ENCODE measurements at places on chromosomes 6 and 20. TPM values are rescaled to one million over a fixed set of nuclear protein-coding genes. Genes with fewer than 3 reads are reported as not detected.

The L3MBTL1 gene
- 1.7 TPM for total RNA-seq

The SLC24A3 gene
- under 0.01 TPM for total RNA-seq

The AHI1 gene
- 8.3 TPM for total RNA-seq

The HLA-DQB1 gene
- under 0.01 TPM for total RNA-seq

The MAP7 gene
- total RNA-seq: 0.51 TPM

The NMBR gene
- total RNA-seq: not detected

The GJA10 gene
- total RNA-seq: not detected

The SDCBP2 gene
- total RNA-seq: 4.0 TPM

The SIRPA gene
- total RNA-seq: 28.0 TPM

The TUBB1 gene
- total RNA-seq: not detected

The LRRN4 gene
- total RNA-seq: not detected

The ADA gene
- 29.8 TPM for total RNA-seq

The CTCFL gene
- not detected for total RNA-seq

The CD24 gene
- total RNA-seq: 0.38 TPM

The CCN5 gene
- not detected for total RNA-seq

The SLC35D3 gene
- total RNA-seq: not detected

The CDYL gene
- 20.8 TPM for total RNA-seq

The HLA-DQB2 gene
- not detected for total RNA-seq

The HTR1E gene
- total RNA-seq: not detected

The ZCCHC3 gene
- 15.8 TPM for total RNA-seq

The RCAN2 gene
- 0.26 TPM for total RNA-seq

The KIF25 gene
- total RNA-seq: under 0.01 TPM

The SEL1L2 gene
- total RNA-seq: not detected

The MAPK13 gene
- 7.0 TPM for total RNA-seq

The TENT5A gene
- total RNA-seq: 9.6 TPM

The LSM14B gene
- 31.7 TPM for total RNA-seq

The SLC22A16 gene
- total RNA-seq: not detected

The CRISP3 gene
- total RNA-seq: not detected

The HCK gene
- total RNA-seq: not detected

The ZNF322 gene
- total RNA-seq: 15.7 TPM

The SLC32A1 gene
- not detected for total RNA-seq

The SMPD2 gene
- 8.9 TPM for total RNA-seq

The PKIB gene
- 0.13 TPM for total RNA-seq

The CRIP3 gene
- total RNA-seq: not detected

The DHX16 gene
- total RNA-seq: 36.9 TPM

The TTK gene
- total RNA-seq: 4.8 TPM
